ENCODE measurements at places on chromosomes 4 and X. TPM values are rescaled to one million over a fixed set of nuclear protein-coding genes. Genes with fewer than 3 reads are reported as not detected.

The ZFP92 gene
- total RNA-seq, result 1.1 TPM

The PLRG1 gene
- total RNA-seq, result 74.4 TPM

The GAGE12H gene
- total RNA-seq, result not detected

The PWWP3B gene
- not detected for total RNA-seq

The PDGFC gene
- 0.11 TPM for total RNA-seq

The STARD8 gene
- total RNA-seq, result 0.86 TPM

The HMX1 gene
- not detected for total RNA-seq

The GAGE12F gene
- not detected for total RNA-seq

The EMD gene
- total RNA-seq, result 66.1 TPM

The KLKB1 gene
- total RNA-seq, result 0.48 TPM

The TMEM156 gene
- 14.0 TPM for total RNA-seq

The MAP3K15 gene
- total RNA-seq, result 0.43 TPM

The ESX1 gene
- total RNA-seq, result not detected

The GPC4 gene
- total RNA-seq, result not detected

The PRR32 gene
- total RNA-seq, result not detected

The ZNF157 gene
- 0.83 TPM for total RNA-seq

The TXK gene
- 65.8 TPM for total RNA-seq

The ATRX gene
- 96.1 TPM for total RNA-seq

The BEND2 gene
- total RNA-seq, result not detected

The GAGE1 gene
- not detected for total RNA-seq
